ENCODE measurements at places on chromosomes 3 and 15.

DNA sequence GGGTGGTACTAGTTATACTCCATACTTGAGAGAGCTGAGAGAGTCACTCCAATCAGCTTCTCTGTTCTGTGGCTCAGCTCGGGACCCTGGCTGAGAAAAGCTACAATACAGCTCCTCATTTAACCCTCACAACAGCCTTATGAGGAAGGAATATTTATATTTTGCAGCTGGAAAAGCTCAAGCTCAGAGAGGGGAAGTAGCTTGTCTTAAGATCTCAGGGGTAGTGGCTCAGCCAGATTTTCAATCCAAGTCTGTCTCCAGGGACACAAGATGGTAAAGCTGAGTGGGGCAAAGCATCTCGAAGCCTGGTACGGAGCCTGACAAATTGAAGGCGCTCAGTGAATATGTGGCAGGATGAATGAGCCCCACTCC lies 14.8 kb downstream of the SCAMP2 start:
- DNase-seq, result no peak

DNA sequence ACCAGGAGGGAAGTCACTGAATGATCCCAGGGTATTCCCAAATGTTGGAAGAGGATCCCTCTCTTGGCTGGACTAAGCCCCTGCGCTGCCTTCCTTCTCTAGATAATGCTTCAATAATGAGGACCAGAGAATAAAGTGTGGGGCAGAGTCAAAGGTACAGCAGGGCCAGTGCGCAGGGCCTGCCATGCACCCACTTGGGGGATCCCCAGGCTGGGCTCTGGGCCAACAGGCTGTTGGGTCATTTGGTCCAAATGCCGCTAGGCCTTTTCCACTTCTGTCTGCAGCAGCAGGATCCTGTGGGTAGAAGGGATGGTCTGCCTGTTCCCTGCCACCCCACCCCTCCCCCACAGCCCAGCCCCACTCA lies 5.7 kb upstream of the CLK3 start:
- DNase-seq, result no peak

GRCh38 chr3:117600112-117600511 lies 890.5 kb downstream of the TUSC7 start:
- DNase-seq, result no peak

GRCh38 chr3:354432-354831 lies 157.9 kb downstream of the CHL1 start:
- peak; percentile 36 for DNase-seq
